ENCODE measurements at places on chromosomes 6 and 20.

GRCh38 chr20:20277894-20278335, 90.0 kb upstream of the INSM1 start:
- DNase-seq = no peak

- no peak for DNase-seq
These were observed 315.0 kb downstream of the ESR1 start for GRCh38 chr6:152122434-152122833.

- DNase-seq = no peak
These were observed 253.0 kb downstream of the NKAIN2 start for GRCh38 chr6:124056407-124057334.

GRCh38 chr20:14729390-14729789, 392.0 kb upstream of the FLRT3 start:
- DNase-seq = no peak

DNA sequence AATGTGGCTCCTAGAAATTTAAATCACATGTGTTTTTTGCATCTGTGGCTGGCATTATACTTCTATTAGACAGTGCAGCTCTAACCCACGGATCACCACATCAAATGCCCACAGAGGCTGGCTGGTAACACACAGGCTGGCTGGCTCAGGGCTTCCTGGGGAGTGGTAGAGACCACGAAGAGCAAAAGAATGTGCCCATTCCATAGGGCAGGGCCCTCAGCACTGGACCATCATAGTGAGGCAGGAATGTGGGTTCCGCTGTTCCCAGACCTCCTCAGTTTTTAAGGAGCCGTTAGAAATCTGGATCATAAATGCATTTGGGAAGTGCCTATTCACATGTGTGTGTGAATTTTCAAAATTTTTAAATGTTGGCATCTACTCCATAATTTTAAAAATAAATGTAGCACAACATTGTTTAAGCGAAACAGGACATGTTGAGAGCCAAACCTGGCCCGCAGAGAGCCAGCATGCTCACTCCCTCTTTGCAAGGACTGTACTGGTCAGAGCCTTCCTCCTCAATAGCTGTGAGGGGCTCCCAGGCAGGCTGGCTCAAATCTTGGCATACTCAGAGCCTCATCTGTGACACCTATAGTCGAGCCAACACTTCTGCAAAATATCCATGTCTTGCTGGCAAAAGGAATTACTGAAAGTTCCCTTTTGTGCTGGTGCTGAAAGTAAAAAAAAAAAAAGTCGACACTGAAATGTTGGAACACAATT, 190.5 kb downstream of the FNDC1 start:
- DNase-seq = no peak

DNA sequence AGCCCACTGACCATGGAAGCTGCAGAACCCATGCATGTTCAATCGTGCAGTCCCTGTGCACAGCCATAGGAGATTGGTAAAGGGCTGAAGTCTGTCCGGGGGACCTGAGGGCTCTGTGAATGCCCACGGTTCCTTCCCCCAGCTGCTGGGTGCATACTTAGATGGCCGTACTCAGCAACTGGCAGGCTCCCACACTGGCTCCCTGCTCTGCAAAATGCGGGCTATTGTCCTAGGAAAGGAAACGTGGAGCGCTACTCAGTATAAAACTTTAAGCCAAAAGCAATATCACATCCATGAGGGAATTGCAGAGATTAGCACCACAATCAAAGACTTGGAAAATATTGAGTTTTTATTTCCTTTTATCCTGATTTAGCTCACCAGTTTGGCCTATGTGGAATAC, 202.0 kb downstream of the WDR27 start:
- no peak for DNase-seq
